ENCODE measurements at places on chromosomes 16 and 17.

DNA sequence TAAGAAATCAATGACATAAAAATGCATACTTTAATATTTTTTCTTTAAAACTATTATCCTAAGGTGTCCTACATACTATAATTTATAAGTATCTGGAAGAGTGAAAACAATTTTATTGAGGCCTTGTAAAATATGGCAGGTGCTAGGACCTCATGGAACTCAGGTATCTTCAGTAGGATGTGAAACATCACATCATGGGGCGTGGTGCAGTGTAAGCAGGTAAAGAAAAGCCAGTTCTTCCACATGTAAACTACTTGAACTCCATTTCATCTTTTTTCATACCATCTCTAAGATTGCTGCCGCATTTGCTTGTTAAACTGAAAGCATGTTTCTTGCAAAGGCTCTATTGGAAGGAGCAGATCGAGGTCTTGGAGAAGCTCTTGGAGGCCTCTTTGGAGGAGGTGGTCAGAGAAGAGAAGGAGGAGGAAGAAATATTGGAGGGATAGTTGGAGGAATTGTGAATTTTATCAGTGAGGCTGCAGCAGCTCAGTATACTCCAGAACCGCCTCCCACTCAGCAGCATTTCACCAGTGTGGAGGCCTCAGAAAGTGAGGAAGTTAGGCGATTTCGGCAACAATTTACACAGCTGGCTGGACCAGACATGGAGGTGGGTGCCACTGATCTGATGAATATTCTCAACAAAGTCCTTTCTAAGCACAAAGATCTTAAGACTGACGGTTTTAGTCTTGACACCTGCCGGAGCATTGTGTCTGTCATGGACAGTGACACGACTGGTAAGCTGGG, at the start of gene CAPNS2:
CAPNS2 (plus strand) TSS at position 253 of the 744 bp plus-strand sequence; CDS start at position 326, 73 bp downstream.
- no peak for DNase-seq

- DNase-seq = no peak
These were observed 12.8 kb downstream of the CDK3 start for GRCh38 chr17:76013377-76013932.

GRCh38 chr17:31085563-31085962, 9.2 kb upstream of the NF1 start:
- DNase-seq = no peak

GRCh38 chr16:14309906-14310305, 238.8 kb downstream of the MRTFB start:
- no peak for DNase-seq

GRCh38 chr16:22314661-22315626, 17.7 kb downstream of the POLR3E start:
- no peak for DNase-seq

DNA sequence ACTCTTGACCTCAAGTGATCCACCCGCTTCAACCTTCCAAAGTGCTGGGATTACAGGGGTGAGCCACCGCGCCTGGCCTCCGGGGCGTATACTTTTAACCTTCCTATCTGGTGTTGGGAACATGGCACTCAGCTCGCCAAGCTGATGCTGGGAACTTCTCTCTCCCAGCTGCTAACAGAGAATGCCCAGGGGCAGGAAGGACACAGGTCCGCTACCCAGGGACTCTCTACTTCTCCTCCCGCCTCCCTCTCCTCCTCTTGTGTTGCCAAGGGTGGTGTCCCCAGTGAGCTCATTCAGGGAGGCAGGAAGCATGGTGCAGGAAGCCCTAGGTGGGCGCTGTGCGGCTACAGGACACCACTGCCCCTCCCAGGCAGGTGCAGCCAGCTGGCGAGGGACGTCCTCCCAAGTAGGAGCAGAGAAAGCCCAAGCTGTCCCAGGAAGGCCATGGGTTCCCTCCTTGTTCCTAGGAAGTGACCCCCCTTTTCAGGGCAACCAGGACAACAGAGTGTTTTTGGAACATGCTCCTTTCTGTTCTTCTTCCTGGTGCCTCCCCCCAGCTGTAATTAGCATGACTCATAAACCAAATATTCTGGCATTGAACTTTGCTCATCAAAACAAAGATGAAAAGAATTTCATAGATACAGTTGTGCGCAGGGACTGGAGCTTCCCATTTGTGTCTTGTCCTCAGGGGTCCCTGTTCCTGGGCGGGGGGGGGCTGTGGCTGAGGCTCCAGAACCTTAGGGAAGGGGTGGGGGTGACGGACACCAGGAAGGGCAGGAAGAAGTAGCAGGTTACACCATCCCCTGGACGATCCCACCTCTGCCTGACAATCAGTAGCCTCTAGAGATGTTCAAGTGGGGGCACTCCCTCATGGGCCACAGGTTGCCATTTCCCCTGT, 2.7 kb downstream of the C1QTNF1 start:
- DNase-seq = no peak

DNA sequence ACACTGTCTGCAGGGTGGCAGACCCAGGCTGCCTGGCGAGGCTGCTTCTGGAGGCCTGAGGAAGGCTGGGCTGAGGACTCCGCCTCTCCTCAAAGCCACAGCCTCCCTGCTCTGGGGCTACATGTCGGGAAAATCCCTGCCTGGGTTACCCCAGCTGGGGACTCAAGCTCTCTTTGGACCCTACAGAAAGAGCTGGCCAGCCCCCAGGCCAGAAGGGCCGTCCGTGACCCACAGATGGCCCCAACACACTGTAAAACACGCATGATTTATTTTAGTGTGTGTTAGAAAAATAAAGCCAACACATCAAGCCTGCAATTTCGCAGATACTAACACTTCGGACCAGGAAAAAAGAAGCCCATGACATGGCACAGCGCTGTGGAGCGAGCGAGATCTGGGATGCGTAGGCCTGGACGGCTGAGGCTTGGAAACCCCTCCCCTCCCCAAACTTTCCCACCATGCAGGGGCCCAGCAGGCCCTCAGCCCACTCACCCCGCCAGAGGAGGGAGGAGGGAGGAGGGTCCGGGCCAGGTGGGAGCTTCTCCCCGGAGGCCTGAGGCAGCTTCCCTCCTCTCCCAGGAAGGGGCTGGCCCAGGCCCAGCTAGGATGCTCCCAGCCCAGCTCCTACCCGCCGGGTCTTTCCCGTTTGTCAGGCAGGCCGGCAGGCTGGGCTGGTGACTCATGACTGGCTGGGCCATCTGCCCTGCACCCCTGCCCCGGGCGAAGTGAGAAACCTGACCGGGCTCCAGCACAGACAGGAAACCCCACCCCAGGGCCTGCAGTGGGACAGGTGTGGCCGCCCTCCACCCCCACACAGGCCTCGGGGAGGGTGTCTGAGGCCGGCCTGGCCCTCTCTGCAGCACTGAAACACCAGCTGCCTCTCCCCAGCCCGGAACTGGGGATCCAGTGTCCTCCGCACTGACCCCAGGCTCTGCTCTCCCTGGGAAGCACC, 34.1 kb upstream of the SLC38A10 start:
- DNase-seq = no peak

All from stimulated activated CD4-positive, alpha-beta T cell treated with anti-CD3 and anti-CD28 coated beads, Interleukin-4, amount 100 ng/mL, for 1 hour (primary cell).